ENCODE measurements at places on chromosomes 3 and 15.

DNA sequence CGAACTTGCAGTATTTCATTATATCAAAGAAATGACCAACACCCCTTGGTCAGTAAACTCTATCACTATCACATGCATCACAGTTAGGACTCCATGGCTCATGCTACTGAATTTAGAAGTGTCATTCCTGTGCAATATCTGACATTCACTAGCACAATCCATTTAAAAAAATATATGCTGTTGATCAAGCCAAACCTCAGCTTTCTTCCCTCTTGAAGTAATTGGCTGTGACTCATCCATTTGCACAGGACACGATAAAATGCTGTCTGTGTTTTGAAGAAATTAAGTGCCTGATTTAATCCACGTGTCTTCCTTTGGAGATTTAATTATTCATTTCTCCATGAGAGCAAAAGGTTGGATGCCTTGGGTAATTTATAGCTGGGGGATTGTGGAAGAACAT is 38.9 kb downstream of the CPNE4 start:
- no peak for DNase-seq

DNA sequence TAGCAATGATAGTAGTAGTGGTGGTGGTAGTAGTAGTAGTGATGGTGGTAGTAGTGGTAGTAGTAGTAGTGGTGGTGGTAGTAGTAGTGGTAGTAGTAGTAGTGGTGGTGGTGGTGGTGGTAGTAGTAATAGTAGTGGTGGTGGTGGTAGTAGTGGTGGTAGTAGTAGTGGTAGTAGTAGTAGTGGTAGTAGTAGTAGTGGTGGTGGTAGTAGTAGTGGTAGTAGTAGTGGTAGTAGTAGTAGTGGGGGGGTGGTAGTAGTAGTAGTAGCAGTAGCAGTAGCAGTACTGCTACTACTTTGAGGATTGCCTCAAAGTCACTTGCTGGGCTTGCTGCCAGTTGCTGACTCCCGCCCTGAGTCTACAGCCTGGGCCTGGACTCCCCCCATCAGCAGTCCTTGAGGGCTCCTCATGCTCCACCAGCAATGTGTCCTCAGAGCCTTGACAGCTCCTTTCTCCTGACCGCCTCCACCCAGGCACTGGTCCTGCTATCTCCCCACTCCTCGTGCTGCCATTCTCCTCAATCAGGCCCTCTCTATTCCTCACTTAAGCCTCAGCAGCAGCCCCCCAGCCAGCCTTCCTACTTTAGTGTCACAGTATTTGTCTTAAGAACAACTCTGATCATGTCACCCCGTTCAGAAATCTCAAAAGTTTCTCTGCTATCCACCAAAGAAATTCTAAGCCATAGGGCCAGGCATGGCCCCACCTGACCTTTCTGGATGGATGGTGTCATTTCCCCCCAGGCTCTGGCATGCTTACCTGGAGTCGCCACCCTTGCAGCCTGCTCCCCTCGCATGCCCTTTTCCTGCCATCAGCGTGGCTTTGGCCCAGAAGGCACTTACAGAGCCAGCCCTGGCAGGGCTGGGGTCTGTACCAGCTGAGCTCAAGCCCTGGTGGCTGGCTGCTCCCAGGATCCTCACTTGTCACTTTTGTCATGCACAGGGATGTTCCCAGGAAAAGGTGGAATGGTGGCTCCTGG is 45.6 kb downstream of the DLEC1 start:
- DNase-seq: no peak

GRCh38 chr15:70792171-70792573 is 28.8 kb upstream of the UACA start:
- DNase-seq: no peak

DNA sequence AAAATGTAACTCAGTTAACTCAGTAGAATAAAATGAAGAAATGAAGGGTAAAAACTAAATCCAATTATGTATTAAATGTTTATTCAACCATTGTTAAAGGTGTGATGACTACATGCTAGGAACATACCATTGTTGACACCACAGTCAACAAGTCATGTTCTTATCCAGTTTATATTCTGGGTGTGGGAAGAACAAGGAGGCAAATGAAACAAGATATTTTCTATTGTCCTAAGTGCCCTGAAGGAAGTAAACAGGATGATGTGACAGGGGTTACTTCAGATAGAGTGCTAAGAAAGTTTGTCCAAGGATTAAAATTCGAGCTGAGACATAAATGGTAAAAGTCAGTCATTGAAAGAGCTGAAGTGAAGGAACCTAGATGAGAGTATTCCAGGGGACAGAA is 13.1 kb downstream of the AP3S2 start:
- DNase-seq: no peak

DNA sequence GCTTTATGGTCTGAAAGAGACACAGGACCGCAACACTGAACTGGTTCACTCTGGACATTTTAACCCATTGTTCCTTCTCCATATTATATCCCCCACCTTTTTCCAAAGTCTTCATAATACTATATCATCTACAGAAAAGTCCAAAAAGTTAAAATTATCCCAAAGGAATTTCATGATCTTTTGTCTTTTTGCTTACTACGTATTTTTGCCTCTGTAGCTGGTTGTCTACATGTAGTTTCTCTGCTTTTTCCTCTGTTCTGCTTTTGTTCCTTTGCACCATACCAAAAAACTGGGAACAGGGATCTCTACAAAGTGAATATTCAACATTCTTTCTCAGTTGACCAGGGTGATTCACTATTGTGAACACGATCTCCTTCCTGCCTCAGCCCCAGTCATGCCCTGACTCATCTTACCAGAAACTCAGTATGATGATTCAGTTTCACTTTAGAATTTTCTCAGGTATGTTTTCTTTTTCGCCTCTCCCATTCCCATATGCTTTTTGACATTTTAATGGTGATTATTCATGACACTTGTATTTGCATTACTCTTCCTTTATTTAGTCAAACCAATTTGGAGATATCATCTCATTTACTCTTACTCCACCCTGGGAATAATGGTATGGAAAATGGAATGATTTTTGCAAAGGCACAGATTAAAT is 14.5 kb downstream of the EMC4 start:
- DNase-seq: peak; percentile 34

DNA sequence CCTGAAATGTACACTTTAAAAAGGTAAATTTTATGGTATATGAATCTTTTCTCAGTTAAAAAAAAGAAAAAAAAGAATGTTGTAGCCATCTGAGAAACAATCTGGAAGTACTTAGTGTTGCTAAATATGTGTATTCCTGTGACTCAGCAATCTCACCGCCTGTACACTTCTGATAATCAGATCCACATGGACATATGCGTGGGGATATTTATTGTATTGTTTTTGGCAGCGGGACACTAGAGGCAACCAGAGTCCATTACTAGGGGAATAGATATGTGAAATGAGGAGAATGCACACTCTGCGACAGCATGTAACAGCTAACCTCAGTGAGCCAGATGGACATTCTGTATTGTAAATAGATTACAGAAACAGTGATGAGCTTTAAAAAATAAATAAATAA is 65.4 kb downstream of the AQP9 start:
- DNase-seq: no peak

DNA sequence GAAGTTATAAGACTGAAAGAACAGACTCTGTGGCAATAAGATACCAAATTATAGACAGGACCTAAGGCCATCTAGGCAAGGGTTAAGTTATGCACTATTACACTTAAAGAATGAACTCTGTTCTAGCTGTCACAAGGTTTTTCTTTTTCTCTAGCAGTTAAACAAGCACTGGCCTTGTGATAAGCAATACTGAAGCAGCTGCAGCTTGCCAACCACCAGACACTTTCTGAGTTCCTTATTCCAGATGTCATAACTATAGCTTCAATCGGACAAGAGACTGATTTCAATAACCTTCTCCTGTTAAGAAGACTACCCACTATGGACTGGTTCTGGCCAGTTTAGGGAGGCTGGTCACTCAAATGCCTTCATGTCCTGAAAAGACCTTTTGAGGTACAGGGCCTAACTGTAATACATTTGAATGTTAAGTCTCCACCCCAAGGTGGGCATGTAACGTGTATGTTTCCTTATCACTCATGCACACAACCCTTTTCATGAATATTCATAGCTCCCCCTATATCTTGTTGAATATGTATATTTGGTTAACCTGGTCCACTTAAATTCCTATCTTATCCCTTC is 85.8 kb downstream of the CFAP20DC start:
- no peak for DNase-seq

DNA sequence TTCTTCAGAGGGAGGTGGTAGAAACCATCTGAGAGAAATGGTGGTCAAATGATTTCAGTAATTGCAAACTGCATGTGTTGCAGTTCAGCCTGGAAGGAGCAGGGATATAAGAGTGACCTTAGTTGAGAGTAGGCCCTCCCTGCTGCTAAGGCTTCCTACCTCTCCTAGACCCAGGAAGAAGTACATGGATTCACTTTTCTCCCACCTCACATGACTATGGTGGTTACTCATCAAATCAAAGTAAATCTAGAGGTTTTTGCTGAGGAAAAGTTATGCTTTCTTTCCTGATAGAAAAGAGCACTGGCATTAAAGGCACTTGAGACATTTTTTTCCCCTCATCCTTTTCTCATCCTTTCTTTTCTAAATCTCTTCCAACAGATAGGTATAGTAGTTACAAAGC is 43.2 kb upstream of the LEKR1 start:
- no peak for DNase-seq

GRCh38 chr3:88267847-88268246 is 118.1 kb downstream of the C3orf38 start:
- no peak for DNase-seq

Measured in activated CD4-positive, alpha-beta T cell treated with anti-CD3 and anti-CD28 coated beads, Interleukin-2, amount 50 U/mL, for 48 hours (primary cell).